ENCODE measurements at places on chromosomes 2 and 18.

DNA sequence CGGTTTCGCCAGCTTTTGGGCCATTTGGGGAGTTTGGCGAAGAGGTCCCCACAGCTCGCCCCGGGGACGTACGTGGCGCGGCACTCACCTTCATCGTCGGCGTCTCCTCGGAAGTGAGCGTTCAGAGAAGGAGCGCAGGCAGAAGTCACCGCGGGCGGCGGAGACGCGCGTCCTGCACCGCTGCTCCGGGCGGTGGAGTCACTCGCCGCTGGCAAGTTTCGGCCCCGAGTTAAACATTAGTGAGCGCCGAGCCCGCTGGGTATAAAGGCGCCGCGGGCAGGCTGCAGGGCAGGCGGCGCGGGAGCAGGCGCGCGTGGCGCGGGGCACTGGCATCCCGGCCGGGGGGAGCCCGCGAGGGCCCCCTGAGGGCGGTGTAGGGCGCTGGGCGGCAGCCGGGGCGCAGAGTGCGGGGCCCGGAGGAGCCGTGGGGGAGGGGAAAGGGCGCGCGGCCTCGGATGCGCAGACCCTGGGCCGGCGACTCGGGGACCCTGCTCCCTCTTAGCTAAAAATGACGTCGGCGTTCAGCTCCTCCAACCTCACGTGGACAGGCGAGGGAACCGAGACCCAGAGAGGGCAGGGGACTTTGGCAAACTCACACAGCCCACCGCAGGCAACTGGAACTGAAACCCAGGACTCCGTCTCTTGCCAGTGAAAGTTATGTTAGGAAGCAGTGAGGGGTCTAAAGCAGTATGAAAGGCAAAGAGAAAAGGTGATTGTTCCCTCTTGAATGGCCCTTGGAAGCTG lies at the start of gene DPP4:
DPP4 (minus strand) TSS at position 328 of the 744 bp plus-strand sequence; CDS start at position 94, 234 bp downstream.
- DNase-seq = no peak

- no peak for DNase-seq
Observed at GRCh38 chr2:231287696-231288095, 89.3 kb downstream of the ARMC9 start.

- DNase-seq = no peak
Observed at GRCh38 chr2:240305369-240305962, 130.0 kb upstream of the GPC1 start.

- DNase-seq = no peak
Observed at GRCh38 chr2:168997794-168998193, 33.3 kb downstream of the ABCB11 start.

DNA sequence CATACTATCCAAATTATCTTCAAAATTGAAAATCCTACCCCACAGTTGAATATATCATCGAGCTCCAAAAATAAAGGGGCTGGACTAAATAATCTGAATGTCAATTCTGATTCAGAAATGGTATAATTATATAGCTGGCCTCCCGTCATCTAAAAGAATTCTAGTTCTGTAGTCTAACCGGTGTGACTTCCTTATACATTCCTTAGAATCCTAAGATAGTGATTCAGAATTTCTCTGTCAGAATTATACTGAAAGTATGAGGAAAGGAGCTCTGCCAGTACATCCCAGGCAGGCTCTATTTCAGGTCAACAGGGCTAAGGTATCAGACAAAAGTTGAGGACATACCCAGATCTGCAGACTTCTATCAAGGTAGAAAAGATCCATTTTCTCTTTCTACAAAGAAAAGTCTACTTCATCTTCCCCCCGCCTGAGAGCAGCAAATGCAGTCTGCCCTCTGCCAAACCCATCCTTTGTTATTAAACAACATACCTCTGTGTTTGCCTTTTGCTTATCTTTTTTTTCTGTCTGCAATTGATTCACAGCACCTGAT lies 128.5 kb downstream of the METTL4 start:
- DNase-seq = no peak

- no peak for DNase-seq
Observed at GRCh38 chr2:22382479-22383169, 1002.4 kb upstream of the KLHL29 start.

- no peak for DNase-seq
Observed at GRCh38 chr2:184562532-184562931, 35.8 kb upstream of the ZNF804A start.

DNA sequence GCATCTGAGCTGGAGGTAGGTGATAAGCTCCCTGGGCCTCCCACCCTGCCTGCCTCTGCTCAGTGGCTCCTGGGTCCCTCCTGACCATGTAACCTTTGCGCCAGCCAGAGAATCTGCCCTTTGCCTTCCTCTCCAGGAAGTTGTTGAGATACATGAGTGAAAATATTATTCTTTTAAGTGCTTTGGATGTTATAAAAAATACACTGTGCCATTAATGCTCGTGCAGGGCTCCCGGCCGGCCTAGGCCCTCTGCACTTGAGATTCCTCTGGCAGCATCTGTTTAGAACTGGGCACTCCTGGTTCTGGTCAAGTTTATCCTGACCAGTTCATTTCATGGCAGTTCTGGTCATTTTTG lies 18.8 kb downstream of the AGAP1 start:
- no peak for DNase-seq

- no peak for DNase-seq
Observed at GRCh38 chr18:48908916-48909315, 41.8 kb downstream of the SMAD7 start.

DNA sequence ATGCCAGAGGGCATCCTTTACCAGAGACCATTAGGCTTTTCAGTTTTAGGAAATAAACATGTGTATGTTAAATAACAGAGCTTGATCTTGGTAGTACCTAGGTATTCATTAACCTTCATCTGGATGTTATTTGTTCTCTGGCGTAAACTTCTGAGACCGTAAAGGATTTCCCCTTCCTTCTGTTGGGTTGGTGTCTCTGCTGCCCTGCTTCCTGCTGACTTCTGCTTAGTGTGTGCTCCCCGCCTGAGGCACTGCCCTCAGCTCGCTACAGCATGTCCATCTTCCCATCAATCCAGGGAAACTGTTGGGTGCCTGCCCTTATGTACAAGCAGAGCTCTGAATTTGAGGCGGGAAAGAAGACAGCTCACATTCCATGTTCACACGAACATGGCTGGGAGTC lies 177.9 kb downstream of the TPGS2 start:
- DNase-seq = no peak

DNA sequence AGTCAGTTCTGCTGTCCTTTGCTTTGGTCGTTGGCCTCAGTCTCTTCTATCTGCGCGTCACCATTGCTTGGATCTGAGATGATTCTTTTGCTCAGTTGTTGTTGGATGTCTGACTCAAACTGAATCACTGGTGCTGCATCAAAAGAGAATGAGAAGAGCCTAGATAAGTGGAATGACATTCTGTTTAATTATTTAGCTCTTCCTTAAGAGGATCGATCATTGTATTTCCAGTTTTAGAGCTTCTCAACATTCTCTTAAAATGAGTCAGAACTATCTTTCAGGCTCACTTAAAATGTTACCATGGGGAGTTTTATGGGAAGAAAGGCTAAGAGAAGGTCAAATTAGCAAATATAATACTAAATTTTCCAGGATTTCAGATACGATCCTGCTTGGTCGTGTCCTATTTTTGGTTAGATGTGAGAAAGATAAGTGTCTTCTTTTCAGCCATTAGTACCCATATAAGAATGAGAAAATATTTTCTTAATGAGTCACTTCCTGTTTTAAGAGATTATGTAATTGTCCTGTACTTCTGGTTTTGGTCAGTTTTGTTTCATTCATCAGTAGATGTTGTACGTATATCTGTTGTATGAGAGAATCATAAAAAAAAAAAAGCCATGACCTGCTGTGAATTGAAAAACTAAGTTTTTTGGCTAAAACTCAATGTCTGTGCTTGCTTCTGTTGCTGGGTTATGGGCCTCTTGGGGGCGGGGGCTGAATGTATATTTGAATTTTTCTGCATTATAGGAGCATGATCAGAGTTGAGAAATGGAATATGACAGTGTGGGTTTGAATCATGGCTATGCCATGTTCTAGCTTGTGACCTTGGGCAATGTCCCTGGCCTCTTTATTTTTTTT lies 31.6 kb upstream of the CASP10 start:
- no peak for DNase-seq

DNA sequence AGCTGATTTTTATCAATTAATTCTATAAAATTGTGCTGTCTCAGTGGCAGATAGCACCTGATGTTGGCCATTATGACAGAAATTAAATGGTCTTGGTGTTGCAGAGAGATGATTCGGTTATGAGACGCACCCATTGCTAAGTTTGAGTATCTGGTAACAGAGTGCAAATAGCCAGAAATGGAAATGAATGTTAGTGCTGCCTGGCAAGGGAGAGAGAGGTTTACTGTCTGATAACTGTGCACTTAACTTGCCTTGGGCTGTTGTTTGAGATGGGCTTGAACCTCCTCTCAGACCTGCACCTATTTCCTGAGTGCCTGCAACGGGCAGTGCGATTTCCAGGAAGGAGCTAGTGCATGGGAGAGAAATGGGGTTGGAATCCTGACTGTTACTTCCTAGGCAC lies 11.7 kb downstream of the DPYSL5 start:
- DNase-seq = no peak

GRCh38 chr2:110680709-110681108 lies 2.8 kb upstream of the BUB1 start:
- DNase-seq = no peak
